ENCODE measurements at places on chromosomes 3 and 15.

DNA sequence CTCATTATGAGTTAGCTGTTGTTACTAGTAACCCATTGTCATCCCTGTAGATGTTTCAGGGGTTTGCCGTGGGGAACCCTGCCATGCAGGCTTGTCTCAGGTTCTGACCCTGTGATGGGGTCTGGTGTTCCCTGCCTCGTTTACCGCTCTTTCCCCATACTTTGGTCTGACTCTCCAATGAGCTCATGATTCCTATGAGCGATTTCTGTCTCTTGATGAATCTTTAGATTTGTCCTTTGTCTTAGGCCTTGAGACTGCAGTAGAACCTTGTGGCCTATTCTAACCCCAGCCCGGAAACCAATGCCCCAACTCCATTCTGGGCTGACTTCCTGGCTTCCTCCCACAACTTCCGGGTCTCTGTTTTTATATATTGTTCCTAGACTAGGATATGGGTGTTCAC, 11.3 kb upstream of the IQGAP1 start:
- DNase-seq, result no peak

DNA sequence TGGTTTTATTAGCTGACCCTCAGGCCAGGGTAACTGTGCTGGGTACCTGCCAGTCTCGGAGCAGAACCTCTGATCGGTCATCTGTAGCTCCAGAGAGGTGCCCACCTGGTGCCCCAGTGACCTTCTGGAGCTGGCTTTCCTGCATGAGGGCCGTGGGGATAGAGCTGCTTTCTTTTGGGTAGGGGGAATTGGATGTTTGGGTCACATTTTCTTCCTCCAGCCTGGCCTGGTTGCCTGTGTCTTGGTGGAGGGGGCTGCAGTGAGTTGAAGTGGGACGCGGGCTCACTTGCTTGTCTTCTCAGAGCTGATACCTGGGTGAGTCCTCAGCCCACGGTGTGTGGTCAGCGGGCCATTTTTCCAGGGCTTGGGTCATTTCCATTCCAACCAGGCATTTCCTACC, 2.6 kb downstream of the ZNF710 start:
- no peak for DNase-seq

DNA sequence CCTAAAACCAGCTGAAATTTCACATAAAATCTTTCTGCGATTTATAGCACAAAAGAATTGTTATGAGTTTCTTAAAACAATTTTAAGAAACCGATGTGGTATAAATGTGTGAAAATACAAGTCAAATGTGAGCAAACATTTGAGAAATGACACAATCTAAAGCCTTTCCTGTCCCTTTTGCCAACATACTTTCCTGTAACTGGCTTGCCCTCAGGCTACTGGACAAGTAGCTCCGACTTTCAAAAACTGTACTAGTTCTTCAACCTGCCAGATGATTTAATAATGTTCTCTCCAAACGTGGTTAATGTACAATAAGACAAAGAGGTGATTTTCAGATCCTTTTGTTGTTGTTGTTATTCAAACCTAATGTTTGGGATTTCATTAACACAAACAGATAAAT, 105.9 kb upstream of the ARHGEF26 start:
- no peak for DNase-seq

- DNase-seq, result no peak
Observed at GRCh38 chr3:60594025-60594424, 657.2 kb downstream of the FHIT start.

DNA sequence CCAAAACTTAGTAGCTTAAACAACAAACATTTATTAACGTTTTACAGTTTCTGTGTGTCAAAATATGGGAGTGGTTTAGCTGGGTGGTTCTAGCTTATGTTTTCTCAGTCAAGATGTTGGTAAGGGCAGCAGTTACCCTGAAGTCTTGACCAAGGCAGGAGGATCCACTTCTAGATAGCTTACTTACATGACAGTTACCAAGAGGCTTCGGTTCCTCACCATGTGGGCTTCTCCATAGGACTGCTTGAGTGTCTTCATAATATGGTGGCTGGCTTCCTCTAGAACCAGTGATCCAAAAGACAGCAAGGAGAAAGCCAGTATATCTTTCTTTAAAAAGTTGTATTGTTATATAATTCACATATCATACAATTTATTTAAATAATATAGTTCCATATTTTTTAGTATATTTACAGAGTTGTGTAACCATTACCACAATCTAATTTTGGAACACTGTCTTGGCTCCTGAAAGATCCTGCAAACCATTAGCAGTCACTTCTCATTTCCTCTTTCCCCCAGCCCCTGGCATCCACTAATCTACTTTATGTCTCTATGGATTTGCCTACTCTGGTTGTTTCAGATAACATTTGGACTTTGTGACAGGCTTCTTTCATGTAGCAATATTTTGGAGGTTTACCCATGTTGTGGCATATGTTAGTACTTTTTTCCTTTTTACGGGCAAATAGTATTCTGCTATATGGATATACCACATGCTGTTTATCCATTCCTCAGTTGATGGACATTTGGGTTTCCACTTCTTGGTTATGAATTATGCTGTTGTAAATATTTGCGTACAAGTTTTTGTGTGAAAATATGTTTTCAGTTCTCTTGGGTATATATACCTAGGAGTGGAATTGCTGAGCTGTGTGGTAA, 33.3 kb downstream of the MAPK6 start:
- DNase-seq, result no peak

- DNase-seq, result no peak
Observed at GRCh38 chr3:95123104-95123503, 1060.2 kb downstream of the NSUN3 start.

DNA sequence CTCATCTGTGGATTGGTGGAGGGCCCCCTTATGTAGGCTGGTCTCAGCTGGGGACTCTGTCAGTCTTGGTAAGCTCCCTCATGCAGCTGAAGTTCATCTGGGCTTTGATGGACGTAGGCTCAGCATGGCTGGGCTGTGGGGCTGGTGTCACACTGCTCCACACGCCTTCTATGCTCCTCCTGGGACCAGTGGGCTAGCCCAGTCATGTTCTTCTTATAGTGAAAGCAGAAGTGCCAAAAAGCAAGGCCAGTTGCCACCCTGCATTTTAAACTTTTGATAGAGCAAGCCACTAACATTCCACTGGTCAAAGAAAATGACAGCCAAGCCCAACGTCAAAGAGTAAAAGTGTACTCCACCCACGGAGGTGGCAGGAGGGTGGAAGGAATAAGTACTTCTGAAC, 165.5 kb downstream of the MEX3B start:
- DNase-seq, result no peak

- no peak for DNase-seq
Observed at GRCh38 chr3:122947196-122947595, 80.4 kb downstream of the SEMA5B start.

DNA sequence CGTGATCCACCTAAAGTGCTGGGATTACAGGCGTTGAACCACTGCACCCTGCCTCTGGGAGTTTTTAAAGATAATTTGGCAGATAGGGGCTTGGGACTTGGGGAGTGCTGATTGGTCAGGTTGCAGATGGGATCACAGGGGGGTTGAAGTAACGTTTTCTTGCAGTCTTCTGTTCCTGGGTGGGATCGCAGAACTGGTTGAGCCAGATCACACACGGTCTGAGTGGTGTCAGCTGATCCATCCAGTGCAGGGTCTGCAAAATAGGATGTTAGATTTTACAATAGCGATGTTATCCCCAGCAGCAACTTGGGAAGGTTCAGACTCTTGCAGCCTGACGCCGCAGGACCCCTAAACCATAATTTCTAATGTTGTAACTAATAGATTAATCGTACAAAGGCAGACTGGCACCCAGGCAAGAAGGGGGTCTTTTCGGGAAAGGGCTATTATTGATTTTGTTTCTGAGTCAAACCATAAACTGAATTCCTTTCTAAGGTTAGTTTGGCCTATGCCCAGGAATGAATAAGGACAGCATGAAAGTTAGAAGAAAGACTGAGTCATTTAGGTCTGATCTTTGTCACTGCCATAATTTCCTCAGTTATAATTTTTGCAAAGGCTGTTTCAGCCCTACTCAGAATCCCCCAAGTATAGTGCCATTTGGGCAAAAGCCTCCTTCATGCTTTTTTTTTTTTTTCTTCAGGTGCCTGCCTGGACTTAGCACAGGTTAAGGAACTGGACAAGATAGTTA, 1.5 kb upstream of the CA12 start:
- DNase-seq, result no peak

DNA sequence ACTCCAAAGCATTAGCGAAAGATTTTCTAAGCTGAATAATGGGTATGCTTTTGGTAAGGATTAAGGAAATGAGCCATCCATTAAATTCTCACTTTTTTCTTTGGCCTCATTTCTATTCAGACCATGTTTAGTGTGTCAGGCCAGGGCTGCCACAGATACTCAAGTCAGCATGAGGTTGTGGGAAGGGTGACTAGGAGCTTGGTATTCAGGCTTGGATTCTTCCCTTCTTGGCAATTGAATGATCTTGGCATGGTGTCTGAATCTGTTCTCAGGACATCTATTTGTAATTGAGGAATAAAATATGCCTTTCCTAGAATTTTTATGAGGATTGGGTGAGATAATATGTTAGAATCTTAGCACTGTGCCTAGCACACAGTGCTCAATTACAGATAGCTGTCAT, 11.2 kb downstream of the CCNB2 start:
- DNase-seq, result no peak

- DNase-seq, result no peak
Observed at GRCh38 chr15:75230016-75230343, 28.2 kb upstream of the GOLGA6C start.

DNA sequence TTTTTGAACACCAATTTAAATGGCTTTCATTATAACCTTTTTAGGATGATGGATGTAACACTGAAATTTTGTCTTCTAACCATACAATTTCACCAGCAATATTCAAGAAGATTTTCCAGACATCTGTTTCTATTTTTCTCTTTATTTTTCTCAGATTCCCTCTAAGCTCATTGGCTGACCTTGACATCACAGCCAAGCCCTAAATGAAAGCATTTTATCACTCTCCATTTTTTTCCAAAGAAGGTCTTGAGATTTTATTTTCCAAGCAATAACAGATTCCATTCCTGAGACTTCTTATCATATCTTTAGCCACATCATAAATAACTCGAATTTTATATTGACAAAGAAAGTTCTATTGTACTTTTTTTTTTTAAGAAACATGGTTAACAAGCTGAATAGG, 392.6 kb upstream of the THBS1 start:
- DNase-seq, result no peak

DNA sequence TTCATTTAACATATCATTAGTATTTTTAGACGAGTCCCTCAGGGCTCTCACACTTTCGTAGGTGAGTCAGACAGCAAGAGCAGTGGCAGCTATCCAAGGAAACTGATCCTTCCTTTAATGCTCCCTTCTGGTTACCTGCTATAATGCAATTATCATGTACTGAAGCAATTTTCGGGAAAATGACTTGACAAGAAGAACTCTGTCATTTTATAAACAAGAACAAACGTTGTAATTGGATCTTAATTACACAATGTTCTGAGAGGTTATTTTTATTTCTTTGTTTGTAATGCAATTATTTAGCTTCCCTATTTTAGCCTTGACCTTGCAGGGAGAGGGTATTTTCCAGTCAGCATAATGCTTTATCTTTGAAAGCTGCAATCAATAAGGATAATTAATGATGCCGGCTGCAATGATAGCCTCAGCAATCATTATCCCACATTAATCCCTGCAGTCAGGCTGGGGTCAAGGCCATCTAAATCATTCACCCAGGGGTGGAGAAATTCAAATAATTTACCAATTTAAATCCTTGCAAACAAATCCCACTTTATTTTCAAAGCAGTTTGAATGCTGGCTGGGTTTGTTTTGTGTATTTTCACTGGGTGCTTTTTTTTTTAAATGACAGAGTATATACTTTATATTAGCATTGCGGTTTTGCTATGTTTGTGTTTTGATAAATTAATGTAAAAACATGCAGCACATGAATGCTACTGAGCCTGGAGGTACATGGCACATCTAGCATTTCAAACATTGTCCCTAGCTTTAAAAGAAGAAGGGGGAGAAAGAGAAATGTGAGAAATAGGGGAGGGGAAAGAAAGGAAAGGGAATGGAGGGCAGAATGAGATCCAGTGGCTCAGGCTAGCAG, 249.9 kb downstream of the SHOX2 start:
- DNase-seq, result no peak

DNA sequence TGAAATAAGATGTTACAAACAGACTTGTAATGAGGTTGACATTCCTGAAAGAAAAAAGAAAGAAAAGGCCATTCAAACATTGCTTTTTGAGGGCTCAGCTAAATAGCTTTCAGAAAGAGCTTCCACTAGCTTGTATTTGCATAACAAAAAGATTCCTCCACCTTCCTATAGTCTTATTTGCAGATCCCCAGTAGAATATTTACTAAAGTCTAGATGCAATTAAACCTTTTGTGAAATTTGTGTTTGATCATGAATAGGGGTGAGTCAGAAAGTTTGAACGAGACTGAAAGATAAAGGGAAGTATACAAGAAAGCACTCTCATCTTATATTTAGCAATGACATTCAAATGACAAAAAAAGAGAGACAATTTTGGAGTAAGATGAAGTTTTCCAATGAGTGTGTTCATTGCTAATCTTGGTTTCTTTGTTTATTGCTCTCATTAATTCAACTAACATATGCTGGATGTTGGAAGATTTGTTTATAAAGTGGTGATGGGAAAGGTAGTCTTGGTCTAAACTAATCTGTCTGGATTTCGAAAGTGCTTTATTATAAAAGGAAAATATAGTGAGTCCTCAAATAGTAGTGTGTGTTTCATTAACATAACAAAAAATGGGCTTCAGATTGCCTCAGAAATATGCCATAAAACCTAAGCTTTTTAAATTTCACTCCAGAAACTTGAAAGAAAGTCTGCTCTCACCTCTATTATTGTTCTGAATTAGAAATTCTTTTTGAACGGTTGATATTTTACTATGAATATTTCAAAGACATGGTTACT, 9.1 kb upstream of the CADPS start:
- no peak for DNase-seq

DNA sequence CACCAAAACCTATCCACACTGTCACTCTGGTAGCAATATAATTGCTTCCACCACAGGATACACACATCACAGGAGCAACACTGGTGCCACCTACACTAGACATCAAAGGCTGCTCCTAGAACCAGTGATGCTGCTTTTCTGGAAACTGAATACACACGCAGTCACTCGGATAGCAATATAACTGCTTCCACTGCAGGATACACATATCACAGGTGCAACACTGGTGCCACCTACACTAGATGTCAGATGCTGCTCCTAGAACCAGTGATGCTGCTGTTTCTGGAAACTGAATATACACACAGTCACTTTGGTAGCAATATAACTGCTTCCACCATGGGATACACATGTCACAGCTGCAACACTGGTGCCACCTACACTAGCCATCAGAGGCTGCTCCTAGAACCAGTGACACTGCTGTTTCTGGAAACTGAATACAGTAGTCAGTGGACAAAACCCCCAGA, 6.9 kb upstream of the TNFSF10 start:
- DNase-seq, result no peak

- no peak for DNase-seq
Observed at GRCh38 chr3:49733551-49733950, 9.8 kb upstream of the GMPPB start.

- DNase-seq, result no peak
Observed at GRCh38 chr3:190444006-190444405, 5.7 kb downstream of the TMEM207 start.
